ENCODE measurements at places on chromosomes 1 and 21. TPM values are rescaled to one million over a fixed set of nuclear protein-coding genes. Genes with fewer than 3 reads are reported as not detected.

CDK18 gene
- 1.0 TPM for total RNA-seq

RABIF gene
- total RNA-seq, result 13.3 TPM

ARMH1 gene
- 0.55 TPM for total RNA-seq

MTMR11 gene
- 8.4 TPM for total RNA-seq

RCOR3 gene
- 22.0 TPM for total RNA-seq

Data from A549 treated with CpdA at 1 μM for 4 hours (cell line).